B cell (primary cell): ENCODE measurements at places on chromosomes 12 and 14. TPM values are rescaled to one million over a fixed set of nuclear protein-coding genes. Genes with fewer than 3 reads are reported as not detected.
A peak's percentile ranks its signal among the peaks of the same experiment; 100 is the strongest.

- no peak overlapping the region for H3K27ac ChIP-seq
- H3K4me1 ChIP-seq, result peaks cover 23% of the 10 kb centered on the region
- H3K36me3 ChIP-seq, result no peaks in the 10 kb centered on the region
- peaks cover 16% of the 10 kb centered on the region for H3K27me3 ChIP-seq
- DNase-seq, result peak; percentile 67
Observed at GRCh38 chr12:6828781-6829535, 751 bp downstream of the P3H3 start.

Gene LGR5
- polyA plus RNA-seq, result 0.06 TPM in 1 of 2 replicates, not detected in the other

DNA sequence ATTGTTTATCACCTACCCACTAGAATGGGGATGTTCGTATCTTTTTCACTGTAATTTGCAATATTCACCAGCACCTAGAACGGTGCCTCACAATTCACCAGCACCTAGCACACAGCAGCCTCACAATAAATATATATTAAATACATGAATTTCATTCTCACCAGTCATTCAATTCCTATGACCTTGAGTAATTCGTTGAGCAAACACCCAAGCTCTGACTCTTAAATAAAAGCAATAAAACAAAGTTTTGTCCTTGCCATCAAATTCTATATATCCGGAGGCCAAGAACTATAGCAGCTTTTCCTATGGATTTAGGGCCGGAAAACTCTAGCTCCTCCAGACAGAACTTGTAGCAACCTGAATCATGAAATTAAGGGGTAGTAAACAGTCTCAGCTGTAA is 981 bp downstream of the VTI1B start:
- H3K27ac ChIP-seq, result no peak overlapping the region
- DNase-seq, result no peak
- H3K36me3 ChIP-seq, result peaks cover 6% of the 10 kb centered on the region
- H3K4me3 ChIP-seq, result peak overlapping the region; percentile 89
- H3K27me3 ChIP-seq, result no peaks in the 10 kb centered on the region

Gene KLRF1
- polyA plus RNA-seq, result 1.0 and 2.0 TPM in 2 replicates

Gene ARID4A
- polyA plus RNA-seq, result 9.4 and 19.2 TPM in 2 replicates

Gene IGF1
- polyA plus RNA-seq, result 0.10 and 0.21 TPM in 2 replicates

DNA sequence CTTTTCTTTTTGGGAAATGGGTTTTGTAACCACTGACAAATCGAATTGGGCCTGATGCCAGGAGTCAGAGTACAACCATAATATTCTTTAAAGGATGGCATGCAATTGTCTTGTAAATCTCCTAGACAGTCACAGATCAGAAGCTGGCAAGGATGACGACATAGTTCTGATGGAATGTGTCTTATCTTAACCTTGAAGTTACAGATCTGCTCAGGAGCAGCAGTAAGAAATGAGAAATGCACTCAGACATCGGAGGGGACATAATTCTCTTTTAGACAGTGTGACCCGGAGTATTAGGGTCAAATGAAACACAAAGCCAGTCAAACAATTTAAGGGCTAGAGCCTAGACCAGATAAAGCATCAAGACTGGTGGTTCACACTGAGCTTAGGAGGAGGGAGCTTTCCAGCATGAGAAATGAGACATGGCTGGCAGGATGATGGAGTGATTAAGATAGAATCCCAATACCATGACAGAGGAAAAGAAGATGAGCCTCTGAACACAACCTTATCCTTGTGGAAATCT is 17.5 kb downstream of the CBX5 start:
- no peaks in the 10 kb centered on the region for H3K27me3 ChIP-seq
- H3K4me1 ChIP-seq, result peaks cover 17% of the 10 kb centered on the region

GRCh38 chr14:63712123-63712522 is 15.7 kb downstream of the SGPP1 start:
- DNase-seq, result no peak
- no peaks in the 10 kb centered on the region for H3K27me3 ChIP-seq
- H3K4me1 ChIP-seq, result peaks cover 12% of the 10 kb centered on the region
- H3K27ac ChIP-seq, result peak overlapping the region; percentile 0

Gene SMCO2
- 0.15 TPM in 1 of 2 replicates, not detected in the other for polyA plus RNA-seq

DNA sequence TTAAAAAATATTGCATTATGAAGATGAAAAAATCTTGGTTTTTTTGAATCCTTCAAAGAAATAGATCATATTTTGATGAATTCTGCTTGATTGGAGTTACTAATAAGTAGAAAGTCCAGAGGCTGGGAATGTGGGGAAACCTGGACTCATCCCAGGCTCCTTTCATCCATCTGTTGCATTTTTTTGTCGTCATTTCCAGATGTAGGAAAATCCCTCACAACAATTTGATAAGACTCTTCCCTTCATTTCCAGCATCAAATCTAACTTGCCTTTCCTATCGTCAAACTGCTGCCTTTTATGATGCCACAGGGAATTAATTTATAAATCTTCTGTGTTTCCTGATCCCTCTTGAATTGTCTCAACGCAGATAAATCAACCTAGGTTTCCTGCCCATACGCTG is 211.6 kb downstream of the FBXL14 start:
- H3K4me1 ChIP-seq, result no peaks in the 10 kb centered on the region
- no peak for DNase-seq
- H3K27ac ChIP-seq, result no peak overlapping the region
- no peaks in the 10 kb centered on the region for H3K27me3 ChIP-seq
- H3K4me3 ChIP-seq, result no peak overlapping the region

DNA sequence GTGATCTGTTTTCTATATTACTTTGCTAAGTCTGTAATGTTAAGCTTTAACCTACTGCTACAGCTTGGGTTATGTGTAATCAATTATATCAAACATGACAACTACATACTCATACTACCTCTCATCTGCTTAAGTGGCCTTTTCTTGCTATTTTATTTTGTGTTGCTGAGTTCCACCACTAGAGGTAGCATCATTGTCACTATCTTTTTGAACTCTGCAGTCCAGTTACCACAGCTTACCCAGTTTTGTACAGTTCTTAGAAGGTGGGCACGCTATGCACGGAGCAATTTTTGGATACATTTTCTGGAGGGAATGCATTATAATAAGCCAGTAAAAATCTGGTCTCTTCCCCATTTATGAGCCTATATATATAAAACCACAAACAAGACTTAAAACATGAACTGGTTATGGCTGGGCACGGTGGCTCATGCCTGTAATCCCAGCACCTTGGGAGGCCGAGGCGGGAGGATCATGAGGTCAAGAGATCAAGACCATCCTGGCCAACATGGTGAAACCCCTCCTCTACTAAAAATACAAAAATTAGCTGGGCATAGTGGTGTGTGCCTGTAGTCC is 48.5 kb downstream of the SAV1 start:
- no peaks in the 10 kb centered on the region for H3K27me3 ChIP-seq
- H3K36me3 ChIP-seq, result no peaks in the 10 kb centered on the region
- H3K27ac ChIP-seq, result no peak overlapping the region

Gene SSPN
- 8.1 and 18.3 TPM in 2 replicates for polyA plus RNA-seq

DNA sequence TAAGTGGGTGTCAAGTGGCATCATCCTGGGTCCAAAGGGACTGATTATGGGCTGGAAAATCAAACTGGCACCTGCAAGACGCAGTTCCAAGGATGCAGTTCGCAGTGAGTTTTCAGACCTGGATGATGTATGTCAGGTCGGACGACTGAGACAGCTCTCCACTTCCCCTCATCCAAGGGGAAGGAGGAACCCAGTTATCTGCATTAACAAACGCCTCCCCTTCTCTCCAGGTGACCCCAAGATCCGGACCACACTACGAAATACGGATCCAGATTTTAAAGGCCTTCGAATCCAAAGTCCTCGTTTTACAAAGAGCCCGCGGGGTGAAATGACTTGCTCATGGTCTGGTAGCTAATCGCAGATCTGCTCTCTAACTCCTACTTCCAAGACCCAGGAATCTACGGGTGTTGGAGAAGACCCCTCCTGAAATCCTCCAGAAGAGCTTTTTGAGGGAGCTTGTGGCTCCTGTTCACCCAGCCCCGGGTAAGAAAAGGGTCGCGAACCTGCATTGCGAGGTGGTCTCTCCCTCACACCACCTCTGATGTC is 460 bp upstream of the SYNE2 start:
- no peak for DNase-seq
- H3K27ac ChIP-seq, result peak overlapping the region; percentile 4
- no peaks in the 10 kb centered on the region for H3K36me3 ChIP-seq
- peak overlapping the region; percentile 64 for H3K4me3 ChIP-seq
- H3K27me3 ChIP-seq, result no peaks in the 10 kb centered on the region

- DNase-seq, result no peak
- no peak overlapping the region for H3K4me3 ChIP-seq
Observed at GRCh38 chr12:123134826-123135225, 16.1 kb downstream of the PITPNM2 start.

Gene ULK1
- polyA plus RNA-seq, result 38.9 and 67.3 TPM in 2 replicates

Gene CLEC1B
- not detected in 2 replicates for polyA plus RNA-seq
